Common myeloid progenitor, CD34-positive (primary cell): ENCODE measurements at places on chromosomes 2 and 18.

DNA sequence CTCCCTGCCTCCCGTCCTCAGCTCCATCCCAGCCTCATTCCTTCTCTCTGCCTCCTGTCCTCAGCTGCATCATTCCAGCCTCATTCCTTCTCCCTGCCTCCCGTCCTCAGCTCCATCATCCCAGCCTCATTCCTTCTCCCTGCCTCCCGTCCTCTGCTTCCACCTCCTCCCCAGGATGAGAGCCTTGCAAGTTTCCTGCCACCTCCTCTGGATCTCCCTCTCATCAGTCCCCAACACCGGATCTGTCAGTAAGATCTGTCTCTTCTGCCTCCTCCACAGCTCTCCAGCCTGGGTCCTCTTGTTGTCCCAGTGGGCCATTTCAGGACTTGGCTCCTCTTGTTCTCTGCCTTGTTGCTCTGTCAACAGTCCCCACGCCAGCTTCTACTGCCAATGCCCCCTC is 130.9 kb downstream of the NDUFA10 start:
- DNase-seq = no peak

DNA sequence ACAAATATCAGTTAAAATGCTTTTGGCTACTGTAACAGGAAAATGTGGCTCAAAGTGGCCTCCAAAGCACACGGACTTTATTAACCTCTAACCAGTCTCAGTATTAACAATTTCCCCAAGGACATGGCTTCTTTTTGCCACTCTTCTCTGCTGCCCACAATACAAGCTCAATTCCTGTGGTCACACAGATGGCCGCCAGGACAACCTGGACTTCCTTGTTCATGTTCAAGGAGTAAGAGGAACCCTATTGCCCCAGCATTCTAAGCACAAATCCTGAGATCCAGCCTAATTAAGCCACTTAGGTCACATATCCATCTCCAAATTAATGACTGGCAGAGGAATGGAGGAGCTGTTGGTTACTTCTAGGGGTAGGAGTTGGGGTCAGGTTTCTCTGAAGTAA is 38.2 kb downstream of the AOX1 start:
- no peak for DNase-seq

GRCh38 chr2:194205568-194206227 is 1451.3 kb upstream of the SLC39A10 start:
- DNase-seq = no peak

GRCh38 chr18:37869051-37869450 is 303.5 kb upstream of the CELF4 start:
- no peak for DNase-seq

DNA sequence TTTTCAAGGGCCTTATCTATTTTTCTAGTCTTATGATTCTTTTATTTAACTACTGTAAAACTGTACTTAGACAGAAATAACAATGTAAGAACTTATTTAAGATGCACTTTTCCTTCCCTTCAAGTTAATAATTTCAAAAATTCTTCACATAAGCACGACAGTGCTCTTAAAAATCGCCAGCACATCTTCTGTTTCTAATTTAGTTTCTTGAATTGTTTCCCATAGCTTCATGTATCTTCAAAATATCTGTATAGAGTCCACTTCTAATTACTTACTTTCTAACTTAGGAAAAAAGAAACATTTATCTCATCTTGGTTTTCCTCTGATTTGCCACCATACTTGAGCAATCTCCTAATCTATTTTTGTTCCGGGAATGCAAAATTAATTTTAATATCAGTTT is 196.1 kb downstream of the BABAM2 start:
- no peak for DNase-seq

GRCh38 chr2:16394072-16394985 is 271.3 kb downstream of the CYRIA start:
- peak; percentile 46 for DNase-seq

DNA sequence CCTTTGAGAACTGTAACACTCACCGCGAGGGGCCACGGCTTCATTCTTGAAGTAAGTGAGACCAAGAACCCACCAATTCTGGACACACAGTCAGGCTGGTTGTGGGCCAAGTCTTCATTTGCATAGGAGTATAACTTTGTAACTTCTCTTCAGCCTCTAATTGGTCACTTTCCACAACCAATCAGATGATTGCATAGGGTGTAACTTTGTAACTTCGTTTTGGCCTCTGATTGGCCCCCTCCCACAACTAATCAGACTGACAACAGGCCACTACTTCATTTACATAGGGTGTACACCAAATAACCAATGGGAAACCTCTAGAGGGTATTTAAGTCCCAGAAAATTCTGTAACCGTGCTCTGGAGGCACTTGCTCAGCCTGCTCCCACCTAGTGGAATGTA is 77.5 kb upstream of the TCF4 start:
- DNase-seq = no peak

DNA sequence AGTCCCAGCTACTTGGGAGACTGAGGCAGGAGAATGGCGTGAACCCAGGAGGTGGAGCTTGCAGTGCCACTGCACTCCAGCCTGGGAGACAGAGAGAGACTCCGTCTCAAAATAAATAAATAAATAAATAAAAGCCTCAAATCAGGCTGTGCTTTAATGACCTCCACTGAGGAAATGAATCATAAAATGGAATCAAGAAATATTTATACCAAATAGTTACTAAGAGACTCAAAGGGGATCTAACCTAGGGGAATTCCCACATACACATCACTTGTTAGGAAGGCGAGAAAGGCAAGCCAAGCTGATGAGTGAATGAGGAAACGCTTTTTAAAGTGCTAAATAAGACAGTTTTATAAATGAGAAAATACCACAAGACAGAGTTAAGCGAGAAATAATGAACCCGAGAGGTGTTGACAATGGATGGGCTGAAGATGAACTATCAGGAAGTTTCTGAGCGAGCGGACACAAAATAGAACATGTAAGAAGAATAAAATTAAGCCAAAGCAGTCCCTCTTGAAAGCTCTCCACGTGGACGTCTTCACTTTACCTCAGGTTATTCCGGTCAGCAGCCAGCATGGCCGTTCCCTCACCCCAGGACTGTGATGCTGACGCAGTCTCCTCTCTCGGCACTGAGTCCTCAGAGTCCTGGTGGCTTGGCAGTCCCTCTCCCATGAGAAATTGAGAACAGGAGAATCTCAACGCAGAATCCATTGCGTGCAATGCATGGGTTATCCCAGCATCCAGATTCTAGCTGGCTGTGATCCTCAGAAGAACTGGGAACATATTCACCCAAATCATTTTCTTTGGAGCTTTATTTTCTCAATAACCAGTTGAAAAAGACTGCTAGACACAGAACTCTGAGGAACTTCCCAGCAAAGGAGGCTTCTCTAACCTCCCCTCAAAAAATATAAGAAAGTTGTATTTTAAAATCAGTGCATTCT is 22.3 kb downstream of the PXDN start:
- no peak for DNase-seq

DNA sequence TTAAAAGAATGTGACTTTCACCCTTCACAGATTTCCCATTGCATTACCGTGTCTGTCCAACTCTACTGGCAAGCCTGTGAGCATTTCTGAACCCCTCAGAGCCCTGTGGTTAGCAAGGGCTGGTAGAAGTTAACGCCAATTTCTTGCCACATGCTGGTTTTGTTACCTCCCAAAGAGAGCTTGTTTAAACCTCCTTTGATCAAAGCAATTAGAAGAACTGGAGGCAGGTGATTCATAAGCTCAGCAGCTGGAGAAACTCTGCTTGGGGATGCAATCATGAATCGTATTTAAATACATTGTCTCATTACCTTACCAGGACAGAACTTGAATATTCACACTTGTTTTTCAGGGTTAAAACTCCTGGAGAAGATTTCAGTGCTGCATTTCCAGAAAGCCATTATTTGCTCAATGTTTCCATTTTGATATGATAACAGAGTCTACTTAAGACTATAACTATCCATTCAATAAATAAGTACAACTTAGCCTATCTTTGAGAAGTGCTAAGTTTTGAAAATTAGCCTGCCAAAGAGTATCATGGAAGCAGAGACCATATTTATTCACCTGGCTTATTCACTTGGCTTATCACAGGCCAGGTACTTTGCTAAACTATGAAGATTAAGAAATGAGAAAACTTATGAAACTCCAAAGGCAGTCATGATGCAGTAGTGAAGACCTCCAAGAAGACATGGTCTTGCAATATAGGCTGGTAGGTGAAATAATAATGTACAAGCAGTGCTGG is 292.8 kb downstream of the INSIG2 start:
- DNase-seq = no peak

DNA sequence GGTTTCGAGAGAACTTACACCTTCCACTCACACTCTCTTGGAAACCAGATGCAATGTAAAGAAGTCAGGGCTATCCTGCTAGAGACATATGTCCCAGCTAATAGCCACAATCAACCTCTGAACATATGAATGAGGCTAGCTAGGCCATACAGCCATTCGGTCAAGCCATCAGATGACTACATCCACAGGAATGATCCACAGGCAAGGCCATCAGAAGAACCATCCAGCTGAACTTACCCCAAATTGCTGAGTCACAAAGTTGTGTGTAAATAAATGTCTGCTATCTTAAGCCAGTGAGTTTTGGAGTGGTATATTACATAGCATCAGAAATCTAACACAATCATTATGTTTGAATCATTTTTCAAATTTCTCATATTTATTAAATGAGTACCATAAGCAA is 5.2 kb upstream of the SPAST start:
- no peak for DNase-seq

GRCh38 chr2:148259674-148260073 is 238.8 kb downstream of the MBD5 start:
- DNase-seq = peak; percentile 16

GRCh38 chr2:121550669-121551068 is 20.0 kb downstream of the RNU4ATAC start:
- no peak for DNase-seq

GRCh38 chr2:161273038-161273760 is 35.0 kb upstream of the PSMD14 start:
- peak; percentile 82 for DNase-seq

DNA sequence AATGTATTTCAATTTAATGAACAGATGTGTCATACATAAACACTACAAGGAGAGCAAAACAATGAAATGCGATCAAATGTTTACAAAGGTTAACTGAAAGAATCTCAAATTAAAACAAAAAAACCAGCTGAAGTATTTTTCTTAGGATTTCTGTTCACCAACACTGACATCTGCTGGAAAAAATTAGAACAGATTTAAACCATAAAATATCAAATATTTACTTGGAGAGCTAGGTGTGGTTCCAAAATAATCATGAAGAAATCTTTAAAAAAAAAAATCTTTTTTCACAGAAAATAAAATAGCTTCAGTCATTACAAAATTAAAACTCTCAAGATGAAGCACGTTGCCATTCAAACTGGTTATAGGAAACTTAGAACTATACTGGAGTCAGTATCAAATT is 13.8 kb downstream of the MMADHC start:
- DNase-seq = peak; percentile 39

GRCh38 chr18:62289047-62289446 is 36.1 kb upstream of the TNFRSF11A start:
- DNase-seq = no peak

GRCh38 chr2:33673937-33674336 is 74.8 kb upstream of the FAM98A start:
- peak; percentile 49 for DNase-seq

DNA sequence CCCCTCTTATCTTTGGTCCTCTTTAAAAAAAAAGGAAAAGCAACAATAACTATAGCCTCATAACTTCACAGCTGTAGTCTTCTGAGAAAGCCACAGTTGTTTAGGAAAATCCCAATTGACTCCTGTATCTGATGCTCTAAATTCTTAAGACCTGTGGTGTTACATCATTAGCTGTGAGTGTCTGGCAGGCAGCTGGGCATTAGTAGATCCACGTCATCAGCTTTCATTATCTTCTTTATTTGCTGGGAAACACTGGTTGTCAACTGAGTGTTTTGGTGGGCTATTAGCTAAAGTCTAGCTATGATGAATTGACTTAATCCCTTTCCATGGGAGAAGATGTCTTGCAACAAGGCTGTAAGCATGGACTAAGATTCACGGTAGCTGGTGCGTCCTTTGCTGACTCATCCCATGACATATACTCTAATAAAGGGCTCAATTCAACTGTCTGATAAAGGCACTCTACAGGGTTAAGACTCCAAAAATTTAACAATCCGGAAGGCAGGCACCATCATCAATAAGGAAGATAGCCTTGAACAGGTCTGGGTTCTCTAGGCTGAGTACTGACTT is 517.2 kb downstream of the PLCL1 start:
- DNase-seq = no peak

DNA sequence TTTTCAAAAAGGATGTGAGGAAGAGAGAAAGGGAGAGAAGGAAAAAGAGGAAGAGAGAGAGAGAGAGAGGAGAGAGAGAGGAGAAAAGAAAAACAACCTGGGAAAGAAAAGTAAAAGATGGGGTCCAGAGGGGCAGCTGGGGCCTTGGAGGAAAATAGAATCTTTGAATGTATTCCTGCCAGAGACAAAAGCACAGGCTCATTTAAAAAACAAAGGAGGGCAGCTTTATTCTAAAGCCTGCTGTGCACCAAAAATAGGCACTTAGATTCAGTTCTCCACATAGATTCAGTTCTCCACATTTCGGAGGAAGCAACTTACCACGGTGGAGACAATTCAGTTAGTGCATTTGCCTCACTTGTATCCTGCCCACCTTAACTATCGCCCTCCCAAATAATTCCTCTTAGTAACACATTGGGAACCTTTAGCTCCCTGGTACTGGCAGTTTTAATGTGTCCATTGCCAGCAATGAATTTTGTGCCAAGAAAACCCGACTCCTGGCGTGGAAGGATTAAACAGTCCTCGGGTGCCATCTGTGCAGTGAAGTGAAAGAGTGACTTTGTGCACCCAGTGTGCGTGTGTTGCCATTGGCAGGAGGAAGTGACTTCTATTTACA is 71.3 kb downstream of the DPP4 start:
- DNase-seq = no peak
